ENCODE measurements at places on chromosomes 6 and 20.

DNA sequence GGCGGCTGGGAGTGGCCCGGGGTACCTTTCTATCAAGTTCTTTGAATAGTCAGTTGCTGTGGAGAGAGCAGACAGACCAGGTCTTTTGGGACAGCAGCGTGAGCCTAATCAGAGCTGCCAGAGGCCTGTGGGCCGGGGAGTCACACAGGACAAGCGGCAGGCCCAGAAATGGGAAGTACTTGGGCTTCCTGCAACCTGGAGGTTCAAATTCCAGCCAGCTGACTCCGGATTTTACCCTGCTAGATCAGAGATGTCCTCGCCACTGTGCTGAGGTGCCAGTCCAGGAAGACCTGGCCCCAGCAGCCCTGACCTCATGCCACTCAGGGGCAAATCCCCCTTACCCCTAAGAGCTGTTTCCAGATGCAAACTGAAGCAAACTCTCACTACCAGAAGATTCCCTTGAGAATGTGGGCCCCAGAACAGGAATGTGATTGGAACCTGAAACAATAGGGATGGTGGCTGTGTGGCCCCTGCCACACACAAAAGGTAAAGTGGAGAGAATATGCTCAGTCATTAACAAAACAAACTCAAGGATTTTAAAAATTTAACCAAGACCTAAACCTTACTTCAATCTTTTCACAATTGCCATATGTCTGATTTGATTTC lies 9.7 kb downstream of the BEND3 start:
- no peak overlapping the region for H3K4me3 ChIP-seq
- H3K27ac ChIP-seq: no peak overlapping the region
- no peaks in the 10 kb centered on the region for H3K36me3 ChIP-seq
- H3K4me1 ChIP-seq: no peaks in the 10 kb centered on the region
- no peaks in the 10 kb centered on the region for H3K27me3 ChIP-seq
- DNase-seq: peak; percentile 53

GRCh38 chr6:88730611-88731011 lies 232.8 kb downstream of the RNGTT start:
- H3K36me3 ChIP-seq: no peaks in the 10 kb centered on the region
- no peaks in the 10 kb centered on the region for H3K27me3 ChIP-seq
- no peak overlapping the region for H3K27ac ChIP-seq
- no peaks in the 10 kb centered on the region for H3K4me1 ChIP-seq

GRCh38 chr6:33289784-33290315 lies 449 bp downstream of the PFDN6 start:
- H3K36me3 ChIP-seq: peaks cover 64% of the 10 kb centered on the region
- H3K27ac ChIP-seq: peak overlapping the region; percentile 76
- H3K4me1 ChIP-seq: peaks cover 20% of the 10 kb centered on the region
- H3K4me3 ChIP-seq: peak overlapping the region; percentile 80

DNA sequence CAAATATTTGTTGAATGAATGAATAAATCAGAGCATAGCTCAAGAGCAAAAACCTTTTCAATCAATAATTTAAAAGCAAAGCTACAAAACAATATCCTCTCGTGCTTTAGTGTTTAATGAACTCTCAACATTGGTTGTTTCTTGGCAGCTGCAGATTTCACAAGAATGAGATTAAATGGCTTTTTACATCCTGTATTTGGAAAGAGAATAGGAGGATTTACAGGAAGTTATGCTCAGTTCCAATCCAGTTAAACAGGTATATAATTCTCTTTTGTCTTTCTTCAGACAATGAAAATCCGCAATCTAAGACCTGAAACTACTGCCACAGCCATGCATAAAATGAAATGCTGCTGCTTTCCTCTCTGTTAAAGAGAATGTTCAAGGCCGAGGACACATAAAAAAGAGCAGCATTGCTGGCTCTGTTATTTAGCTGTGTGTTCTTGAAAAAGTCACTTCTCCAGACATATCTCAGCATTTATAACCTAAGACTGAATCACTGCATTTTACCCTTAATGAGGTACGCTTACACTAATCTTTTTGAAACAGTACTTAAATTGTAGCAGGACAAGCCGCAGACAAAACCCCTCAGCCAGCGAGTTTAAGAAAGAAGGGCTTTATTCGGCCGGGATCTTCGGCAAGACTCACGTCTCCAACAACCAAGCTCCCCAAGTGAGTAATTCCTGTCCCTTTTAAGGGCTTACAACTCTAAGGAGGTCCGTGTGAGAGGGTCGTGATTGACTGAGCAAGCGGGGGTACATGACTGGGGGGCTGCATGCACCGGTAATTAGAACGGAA lies 3.6 kb downstream of the C6orf52 start:
- no peak overlapping the region for H3K4me3 ChIP-seq
- H3K36me3 ChIP-seq: no peaks in the 10 kb centered on the region
- peaks cover 16% of the 10 kb centered on the region for H3K4me1 ChIP-seq
- no peaks in the 10 kb centered on the region for H3K27me3 ChIP-seq
- no peak overlapping the region for H3K27ac ChIP-seq
- no peak for DNase-seq

GRCh38 chr20:50054626-50055511 lies 58.1 kb downstream of the UBE2V1 start:
- peak overlapping the region; percentile 22 for H3K27ac ChIP-seq
- no peak for DNase-seq
- H3K4me1 ChIP-seq: peaks cover 9% of the 10 kb centered on the region
- H3K4me3 ChIP-seq: peak overlapping the region; percentile 28
- no peaks in the 10 kb centered on the region for H3K27me3 ChIP-seq

DNA sequence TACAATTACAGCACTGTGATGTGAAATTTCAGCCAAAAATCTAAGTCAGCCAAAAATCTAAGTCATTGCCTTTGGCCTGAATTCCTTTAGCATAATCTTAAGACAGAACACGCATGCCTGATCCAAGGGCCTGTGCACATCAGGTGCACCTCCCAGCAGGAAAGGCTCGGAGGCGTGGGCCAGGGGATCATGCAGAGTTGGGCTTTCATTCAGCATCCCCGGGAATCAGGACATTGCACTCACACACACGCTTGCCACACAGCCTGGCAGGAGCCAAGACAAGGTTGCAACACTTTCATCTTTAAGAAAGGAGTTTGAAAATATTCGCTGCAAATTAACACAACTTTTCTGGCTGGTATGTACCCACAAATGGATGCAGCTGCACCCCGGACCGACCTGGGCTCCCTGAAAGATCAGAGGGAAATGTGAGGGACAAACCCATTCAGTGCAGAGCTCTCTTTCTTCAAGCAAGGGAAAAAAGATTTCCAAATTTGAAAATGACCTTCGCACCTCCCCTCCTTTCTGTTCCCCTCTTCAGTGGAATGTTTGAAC lies 48.8 kb downstream of the ERMARD start:
- no peak overlapping the region for H3K4me3 ChIP-seq
- H3K27ac ChIP-seq: no peak overlapping the region
- H3K27me3 ChIP-seq: no peaks in the 10 kb centered on the region
- no peaks in the 10 kb centered on the region for H3K4me1 ChIP-seq
- no peaks in the 10 kb centered on the region for H3K36me3 ChIP-seq

GRCh38 chr6:48844696-48845095 lies 618.4 kb downstream of the MMUT start:
- no peak overlapping the region for H3K27ac ChIP-seq
- H3K27me3 ChIP-seq: no peaks in the 10 kb centered on the region
- no peak overlapping the region for H3K4me3 ChIP-seq
- H3K4me1 ChIP-seq: no peaks in the 10 kb centered on the region
- no peak for DNase-seq

DNA sequence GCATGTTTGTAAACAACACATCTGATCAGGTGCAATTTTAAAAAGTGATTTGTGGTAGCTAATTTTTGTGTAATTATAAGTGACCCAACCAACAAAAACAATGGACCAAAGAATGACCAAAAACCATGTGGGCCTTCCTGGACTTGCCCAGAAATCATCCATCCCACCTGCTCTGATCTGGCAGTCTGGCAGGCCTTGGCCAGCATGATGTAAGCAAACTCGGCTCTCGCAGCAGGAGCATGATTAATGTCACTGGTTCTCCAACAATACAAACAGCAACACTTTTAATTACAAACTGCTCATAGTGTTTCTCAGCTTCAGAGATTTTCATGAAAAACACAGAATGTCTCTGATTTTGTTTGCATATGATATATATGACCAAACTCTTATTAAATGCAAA lies 16.1 kb downstream of the TP53INP2 start:
- H3K4me3 ChIP-seq: no peak overlapping the region
- H3K27ac ChIP-seq: no peak overlapping the region
- peaks cover 30% of the 10 kb centered on the region for H3K36me3 ChIP-seq
- no peak for DNase-seq
- H3K27me3 ChIP-seq: no peaks in the 10 kb centered on the region

DNA sequence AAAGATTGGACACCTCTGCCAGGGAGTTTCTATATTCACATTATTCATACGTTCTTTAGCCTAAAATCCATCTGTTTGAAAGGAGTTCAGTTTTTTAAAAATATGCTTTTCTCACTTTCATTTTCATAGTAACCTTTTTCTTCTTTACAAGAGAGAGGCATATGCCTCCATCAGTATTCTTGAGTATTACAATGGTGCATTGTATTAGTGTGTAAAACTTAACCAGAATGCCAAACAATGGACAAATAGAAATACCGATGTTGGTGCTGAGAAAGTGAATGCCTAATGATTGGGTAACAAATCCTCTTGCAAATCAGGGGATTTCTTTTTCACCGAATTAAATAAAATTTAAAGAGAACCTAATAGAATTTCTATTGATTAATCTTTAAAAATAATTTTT lies 163.2 kb upstream of the LAMA2 start:
- DNase-seq: no peak
- no peak overlapping the region for H3K27ac ChIP-seq
- H3K4me3 ChIP-seq: no peak overlapping the region
- H3K36me3 ChIP-seq: no peaks in the 10 kb centered on the region
- H3K27me3 ChIP-seq: no peaks in the 10 kb centered on the region

GRCh38 chr6:16844183-16844582 lies 82.9 kb upstream of the ATXN1 start:
- H3K36me3 ChIP-seq: no peaks in the 10 kb centered on the region
- no peak for DNase-seq
- no peaks in the 10 kb centered on the region for H3K27me3 ChIP-seq
- H3K4me3 ChIP-seq: no peak overlapping the region
- H3K27ac ChIP-seq: no peak overlapping the region
- no peaks in the 10 kb centered on the region for H3K4me1 ChIP-seq

GRCh38 chr6:2831392-2831791 lies 10.3 kb downstream of the SERPINB1 start:
- H3K36me3 ChIP-seq: peaks cover 18% of the 10 kb centered on the region
- H3K4me1 ChIP-seq: no peaks in the 10 kb centered on the region
- H3K4me3 ChIP-seq: no peak overlapping the region
- H3K27me3 ChIP-seq: no peaks in the 10 kb centered on the region

- no peaks in the 10 kb centered on the region for H3K4me1 ChIP-seq
- peaks cover 53% of the 10 kb centered on the region for H3K36me3 ChIP-seq
- H3K27ac ChIP-seq: no peak overlapping the region
- no peak for DNase-seq
These were observed 47.0 kb downstream of the FBXL4 start for GRCh38 chr6:98900706-98901105.

DNA sequence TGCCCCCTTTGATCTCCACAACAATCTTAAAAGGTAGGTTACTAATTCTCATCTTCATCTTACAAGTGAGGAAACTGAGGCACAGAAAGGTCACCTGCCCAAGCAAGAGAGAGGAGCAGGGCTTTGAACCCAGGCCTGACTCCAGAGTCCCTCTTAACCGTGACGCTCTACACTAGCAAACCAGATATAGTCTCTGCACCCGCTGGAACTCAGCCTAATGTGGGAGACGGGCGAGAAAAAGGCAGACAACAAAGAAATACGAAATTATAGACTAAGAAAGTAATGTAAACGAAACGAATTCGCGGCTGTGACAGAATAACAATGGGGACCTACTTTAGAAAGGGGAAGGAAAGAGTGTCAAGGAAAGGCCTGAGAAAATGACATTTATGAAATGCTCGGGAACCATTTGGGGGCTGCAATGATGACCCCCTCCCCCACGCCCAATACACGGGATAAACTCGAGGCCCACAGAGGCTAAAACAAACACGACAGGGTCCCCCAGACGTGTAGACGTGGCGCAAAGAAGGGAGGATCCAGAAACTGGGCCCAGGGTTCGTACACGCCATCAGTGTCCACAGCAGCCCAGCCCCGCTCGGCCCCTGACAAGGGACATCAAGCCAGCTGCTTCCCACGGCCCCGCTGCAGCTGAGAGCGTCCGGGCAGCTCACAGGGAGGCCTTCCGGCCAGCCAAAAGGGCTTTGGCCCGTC lies 637 bp downstream of the TRPC4AP start:
- DNase-seq: no peak
- peaks cover 26% of the 10 kb centered on the region for H3K4me1 ChIP-seq
- peak overlapping the region; percentile 97 for H3K27ac ChIP-seq
- peak overlapping the region; percentile 99 for H3K4me3 ChIP-seq
- H3K27me3 ChIP-seq: no peaks in the 10 kb centered on the region

DNA sequence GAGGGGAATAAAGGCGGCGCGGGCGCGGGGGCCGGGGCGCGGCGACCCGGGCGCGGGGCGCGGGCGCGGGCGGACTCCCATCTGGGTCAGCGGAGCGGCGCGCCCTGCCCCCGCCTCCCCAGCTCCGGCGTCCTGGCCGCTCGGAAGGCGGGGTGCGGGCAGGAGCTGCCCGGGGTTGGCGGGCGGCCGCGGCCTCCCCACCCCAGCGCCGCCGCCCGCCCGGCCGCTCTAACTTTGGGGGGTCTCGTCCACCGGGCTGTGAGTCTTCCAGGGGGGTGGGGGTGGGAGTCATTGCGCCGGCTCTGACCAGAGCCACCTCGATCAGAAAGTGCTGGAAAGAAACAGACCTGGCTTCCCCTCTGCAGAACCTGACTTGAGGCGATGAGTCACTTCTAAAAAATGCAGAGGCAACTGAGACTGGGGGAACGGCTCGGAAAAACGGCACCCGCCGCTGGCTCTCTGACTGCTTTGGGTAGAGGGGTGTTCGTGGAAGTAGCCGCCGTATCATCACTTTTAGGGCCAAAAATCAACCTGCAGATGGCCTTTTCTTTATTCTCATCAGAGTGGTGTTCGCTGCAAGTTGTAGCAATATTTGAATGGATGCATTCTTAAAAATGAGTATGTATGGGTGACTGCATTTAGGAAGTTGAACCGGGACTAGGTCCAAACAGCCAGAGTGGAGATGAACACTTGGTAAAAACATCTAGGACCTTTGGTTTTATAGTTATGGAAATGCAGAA lies 667 bp downstream of the CAP2 start:
- peaks cover 10% of the 10 kb centered on the region for H3K4me1 ChIP-seq
- DNase-seq: peak; percentile 72
- peak overlapping the region; percentile 75 for H3K27ac ChIP-seq
- peak overlapping the region; percentile 81 for H3K4me3 ChIP-seq
- H3K27me3 ChIP-seq: no peaks in the 10 kb centered on the region
- no peaks in the 10 kb centered on the region for H3K36me3 ChIP-seq

DNA sequence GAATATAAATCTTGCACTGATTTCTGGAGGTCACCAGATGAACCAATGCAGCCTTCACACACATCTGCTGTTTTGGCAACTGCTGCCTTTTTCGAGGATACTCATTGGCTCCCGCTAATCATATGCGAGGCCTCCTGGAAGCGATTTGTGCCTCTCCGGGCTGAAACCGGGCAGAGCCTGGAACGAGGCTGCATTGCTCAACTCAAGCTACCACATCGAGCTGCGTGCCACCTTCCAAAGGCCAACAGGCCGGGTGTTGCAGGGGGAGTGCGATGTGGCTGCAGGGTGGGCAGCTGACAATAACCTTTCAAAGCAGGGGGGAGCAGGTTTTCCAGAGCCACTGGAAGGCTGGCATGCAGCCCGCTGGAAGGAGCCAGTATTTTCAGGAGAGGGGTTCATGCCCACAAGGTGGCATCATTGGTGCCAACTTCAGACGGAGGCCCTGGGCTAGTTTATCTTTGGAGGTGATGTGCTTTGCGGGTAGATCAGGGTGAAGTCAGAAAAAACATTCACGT lies 122.6 kb upstream of the IFNGR1 start:
- no peak overlapping the region for H3K27ac ChIP-seq
- no peaks in the 10 kb centered on the region for H3K4me1 ChIP-seq
- no peaks in the 10 kb centered on the region for H3K27me3 ChIP-seq
- no peak overlapping the region for H3K4me3 ChIP-seq

Measured in ascending aorta (tissue), 2 donors.